ENCODE measurements at places on chromosomes 3 and 15. TPM values are rescaled to one million over a fixed set of nuclear protein-coding genes. Genes with fewer than 3 reads are reported as not detected.

PPP1R14D gene
- total RNA-seq: not detected

RARB gene
- total RNA-seq: 5.5 TPM

DENND6A gene
- 39.9 TPM for total RNA-seq

NMB gene
- 5.1 TPM for total RNA-seq

GOLGA8R gene
- total RNA-seq: 3.9 TPM

C3orf70 gene
- total RNA-seq: 4.3 TPM
